ENCODE measurements at places on chromosomes 12 and 14. TPM values are rescaled to one million over a fixed set of nuclear protein-coding genes. Genes with fewer than 3 reads are reported as not detected.

DNA sequence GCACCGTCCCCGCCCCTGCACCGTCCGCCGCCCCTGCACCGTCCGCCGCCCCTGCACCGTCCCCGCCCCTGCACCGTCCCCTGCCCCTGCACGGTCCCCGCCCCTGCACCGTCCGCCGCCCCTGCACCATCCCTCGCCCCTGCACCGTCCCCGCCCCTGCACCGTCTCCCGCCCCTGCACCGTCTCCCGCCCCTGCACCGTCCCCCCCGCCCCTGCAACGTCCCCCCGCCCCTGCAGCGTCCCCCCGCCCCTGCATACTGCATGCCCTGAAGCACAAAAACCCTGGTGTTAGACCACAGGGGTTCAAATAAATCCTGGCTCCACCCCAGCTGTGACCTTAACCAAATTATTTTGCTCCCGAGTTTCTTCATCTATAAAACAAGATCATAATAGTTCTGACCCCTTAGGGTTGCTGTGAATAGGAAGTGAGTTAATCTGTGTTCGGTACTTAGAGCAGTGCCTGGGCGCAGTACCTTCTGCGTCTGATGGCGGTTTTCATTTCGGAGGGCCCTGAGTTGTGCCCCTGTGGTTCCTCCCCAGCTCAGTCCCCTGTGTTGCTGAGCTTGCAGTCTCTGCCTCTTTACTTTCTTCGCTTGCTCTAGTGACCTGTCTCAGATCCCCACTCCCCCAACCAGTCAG lies 38.1 kb downstream of the ESRRB start:
- DNase-seq, result no peak

GRCh38 chr14:51095854-51096823 lies 1.2 kb upstream of the TRIM9 start:
- no peak for DNase-seq

The TRPV4 gene
- total RNA-seq, result not detected

The NAA30 gene
- 32.7 TPM for total RNA-seq

The OTOGL gene
- total RNA-seq, result 2.9 TPM
